Skin of body (tissue), 3 donors: ENCODE measurements at places on chromosomes 11 and 22.

DNA sequence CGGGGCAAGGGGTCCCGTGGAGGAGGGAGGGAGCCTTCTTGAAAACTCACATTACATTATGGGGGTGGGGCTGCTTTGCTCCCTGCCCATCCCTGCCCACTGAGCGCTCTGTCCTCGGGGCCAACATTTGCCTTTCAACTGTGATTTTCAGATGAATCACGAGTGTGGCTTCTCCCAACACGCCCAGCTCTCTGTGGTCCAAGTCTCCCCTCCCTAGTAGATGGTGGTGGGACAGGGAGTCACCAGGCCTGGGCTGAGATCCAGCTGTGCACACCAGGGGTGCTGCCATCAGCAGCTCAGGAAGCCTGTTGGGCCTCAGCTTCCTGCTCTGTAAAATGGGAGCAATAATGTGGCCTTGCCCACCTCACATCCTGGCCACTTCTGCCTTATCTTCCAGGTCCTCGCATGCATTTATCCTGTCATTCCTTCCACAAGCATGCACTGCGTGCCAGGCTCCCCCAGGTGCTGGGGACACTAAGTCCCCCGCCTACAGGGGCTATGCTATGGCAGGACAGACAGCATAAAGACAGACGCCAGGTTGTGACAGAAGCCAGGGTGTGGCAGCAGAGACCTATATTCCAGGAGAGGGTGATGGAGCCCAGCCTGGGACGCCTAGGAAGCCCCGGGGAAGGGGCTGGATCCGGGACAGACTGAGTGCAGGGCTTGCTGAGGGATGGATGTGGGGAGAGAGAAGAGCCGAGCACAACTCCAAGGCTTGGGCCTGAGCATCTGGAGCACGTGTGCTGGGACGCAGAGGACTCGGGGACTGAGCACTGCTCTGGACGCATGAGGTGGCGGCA lies 30.5 kb downstream of the NFAM1 start:
- no peak for DNase-seq

GRCh38 chr11:45444796-45445195 lies 158.7 kb upstream of the SYT13 start:
- DNase-seq = no peak

DNA sequence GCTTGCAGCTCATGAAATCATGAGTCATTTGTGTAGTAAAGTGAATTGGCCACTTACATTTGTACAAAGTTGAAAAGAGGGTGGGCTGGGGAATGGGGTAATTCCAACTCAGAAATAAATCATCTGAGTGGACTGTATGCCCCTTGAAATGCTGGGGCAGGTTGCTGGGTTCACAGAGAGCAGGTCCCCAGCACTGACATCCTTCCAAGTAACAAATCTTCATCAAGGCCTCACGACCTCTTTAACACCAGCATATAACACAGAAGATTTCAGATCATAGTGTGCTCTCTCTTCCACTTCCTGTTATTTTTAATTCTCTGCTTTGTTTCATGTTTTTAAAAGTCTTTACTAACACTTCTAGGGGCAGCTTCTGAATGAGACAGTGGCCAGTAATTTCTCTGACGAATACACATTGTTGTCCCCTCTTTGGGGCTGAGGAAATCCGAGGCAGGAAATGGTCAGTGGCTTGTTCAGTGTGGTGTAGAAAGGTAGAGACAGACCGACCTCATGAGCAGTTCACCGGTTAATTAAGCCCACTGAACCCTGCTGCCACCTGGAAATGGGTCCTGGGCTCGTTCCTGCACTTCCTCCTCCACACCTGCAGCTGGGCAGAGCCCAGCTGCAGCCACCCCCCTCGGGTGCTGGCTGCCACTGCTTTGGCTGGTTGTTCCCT lies 127.7 kb downstream of the MAML2 start:
- DNase-seq = no peak

DNA sequence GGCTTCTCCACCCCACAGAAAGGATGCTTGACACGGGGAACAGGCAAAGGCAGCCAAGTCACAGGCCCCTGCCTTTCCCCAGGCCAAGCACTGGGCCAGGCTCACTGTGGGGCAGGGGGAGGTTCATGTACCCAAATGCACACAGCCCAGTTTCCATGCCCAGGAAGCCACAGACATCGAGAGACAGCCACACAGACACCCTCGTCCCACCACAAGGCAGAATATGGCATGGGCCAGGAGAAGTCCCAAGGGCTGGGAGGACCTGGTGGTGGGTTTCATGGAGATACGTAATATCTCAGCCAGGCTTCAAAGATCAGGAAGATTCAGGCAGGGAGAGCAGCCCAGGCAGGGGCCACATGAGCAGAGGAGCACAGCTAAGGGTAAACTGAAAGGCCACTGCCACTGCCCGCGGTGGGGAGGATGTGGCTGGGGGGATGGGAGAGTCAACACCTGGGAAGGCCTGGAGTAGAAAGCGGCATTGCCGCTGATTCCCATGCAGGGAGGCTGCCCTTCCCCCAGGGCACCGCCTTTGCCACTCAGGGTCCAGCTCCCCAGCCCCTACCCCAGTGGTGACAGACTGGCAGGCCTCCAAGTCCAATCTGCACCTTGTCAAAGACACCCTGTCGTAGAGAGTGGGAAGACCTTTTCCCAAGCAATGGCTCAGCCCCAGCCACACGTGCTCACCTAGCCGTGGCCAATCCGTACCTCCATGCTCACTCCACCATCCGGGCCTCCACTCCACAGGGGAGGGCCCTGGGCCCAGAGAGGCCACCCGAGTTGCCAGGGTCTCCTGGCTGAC lies 2.4 kb upstream of the MFNG start:
- no peak for DNase-seq

GRCh38 chr11:97739932-97740800 lies 1280.6 kb upstream of the CNTN5 start:
- peak; percentile 51 for DNase-seq

- DNase-seq = no peak
Measured at GRCh38 chr22:35756722-35757121, 39.0 kb downstream of the APOL5 start.

- no peak for DNase-seq
Measured at GRCh38 chr11:30317030-30317429, 5.9 kb upstream of the ARL14EP start.

- DNase-seq = no peak
Measured at GRCh38 chr11:134610116-134610910, 198.3 kb upstream of the B3GAT1 start.

DNA sequence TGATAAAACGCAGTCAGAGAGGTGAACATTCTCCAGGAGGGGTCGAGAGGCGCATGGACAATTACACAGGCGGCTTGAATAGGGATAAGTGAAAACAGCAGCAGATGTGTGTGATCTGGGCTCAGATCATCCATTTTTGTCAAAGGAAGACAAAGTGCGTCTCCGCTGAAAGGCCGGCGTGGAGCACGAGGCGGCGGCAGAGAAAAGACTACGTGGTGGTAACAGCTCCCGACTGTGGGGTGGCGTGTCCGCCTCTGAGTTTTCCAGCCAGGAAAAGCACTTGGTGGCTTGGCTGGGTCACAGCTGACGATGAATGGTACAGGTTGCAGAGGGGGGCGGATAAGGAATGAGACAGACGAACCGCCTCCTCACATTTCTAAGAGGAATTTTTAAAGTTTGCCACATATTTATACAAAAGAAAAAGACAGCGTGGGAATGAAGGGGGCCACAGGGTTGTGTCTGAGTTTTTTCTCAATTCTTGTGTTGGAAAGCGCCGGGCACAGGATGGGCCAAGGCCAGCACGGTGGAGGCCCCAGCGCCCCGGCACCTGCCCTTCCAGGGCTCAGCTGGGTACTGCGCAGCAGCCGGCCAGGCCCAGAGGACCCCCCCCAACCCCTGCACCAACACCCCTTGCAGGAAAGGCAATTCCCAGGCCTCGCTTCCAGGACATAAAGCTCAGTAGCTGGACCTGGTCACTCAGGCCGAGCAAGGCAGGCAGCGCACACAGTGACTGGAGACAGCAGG lies 80.4 kb downstream of the TRMU start:
- no peak for DNase-seq

DNA sequence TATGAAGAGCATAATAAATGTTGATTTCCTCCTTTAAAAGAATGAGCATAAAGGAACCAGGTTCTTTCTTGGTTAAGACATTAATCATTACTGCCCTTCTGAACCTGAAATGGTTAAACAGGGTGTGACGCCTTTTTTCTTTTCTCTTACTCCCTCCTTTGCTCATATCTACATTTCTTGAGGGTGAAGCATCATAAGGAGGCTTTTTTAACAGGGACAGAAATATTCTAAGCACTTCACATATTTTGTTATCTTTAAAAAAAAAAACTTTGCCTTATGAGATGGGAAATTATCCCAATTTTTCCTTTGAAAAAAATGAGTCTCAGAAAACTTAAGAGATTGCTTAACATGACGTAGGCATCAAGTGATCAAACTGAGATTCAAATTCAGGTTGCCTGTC lies 1036.3 kb upstream of the TENM4 start:
- DNase-seq = no peak

- DNase-seq = no peak
Measured at GRCh38 chr22:49929211-49929979, 11.0 kb downstream of the CRELD2 start.

GRCh38 chr11:94790661-94791180 lies 22.6 kb downstream of the AMOTL1 start:
- peak; percentile 86 for DNase-seq

DNA sequence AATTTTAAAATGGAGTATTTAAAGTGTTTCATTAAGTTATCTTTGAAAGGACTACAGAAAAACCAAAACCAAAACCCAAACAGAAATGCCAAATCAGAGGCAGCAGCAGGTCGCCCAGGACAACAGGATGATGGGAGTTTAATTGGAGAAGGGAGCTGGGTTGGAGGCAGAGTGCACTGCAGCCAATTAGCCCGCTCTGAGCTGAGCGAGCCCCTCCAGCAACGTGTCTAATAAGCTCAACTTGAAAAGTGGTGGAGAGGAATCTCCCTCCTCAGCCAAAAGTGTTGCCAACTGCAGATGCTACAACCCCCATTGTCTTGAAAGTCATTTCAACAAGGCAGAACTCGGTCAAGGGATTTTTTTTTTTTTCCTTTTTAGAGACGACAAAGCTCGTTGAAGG lies 323.9 kb downstream of the CADM1 start:
- no peak for DNase-seq

GRCh38 chr11:22516111-22516510 lies 109.5 kb downstream of the FANCF start:
- DNase-seq = no peak

DNA sequence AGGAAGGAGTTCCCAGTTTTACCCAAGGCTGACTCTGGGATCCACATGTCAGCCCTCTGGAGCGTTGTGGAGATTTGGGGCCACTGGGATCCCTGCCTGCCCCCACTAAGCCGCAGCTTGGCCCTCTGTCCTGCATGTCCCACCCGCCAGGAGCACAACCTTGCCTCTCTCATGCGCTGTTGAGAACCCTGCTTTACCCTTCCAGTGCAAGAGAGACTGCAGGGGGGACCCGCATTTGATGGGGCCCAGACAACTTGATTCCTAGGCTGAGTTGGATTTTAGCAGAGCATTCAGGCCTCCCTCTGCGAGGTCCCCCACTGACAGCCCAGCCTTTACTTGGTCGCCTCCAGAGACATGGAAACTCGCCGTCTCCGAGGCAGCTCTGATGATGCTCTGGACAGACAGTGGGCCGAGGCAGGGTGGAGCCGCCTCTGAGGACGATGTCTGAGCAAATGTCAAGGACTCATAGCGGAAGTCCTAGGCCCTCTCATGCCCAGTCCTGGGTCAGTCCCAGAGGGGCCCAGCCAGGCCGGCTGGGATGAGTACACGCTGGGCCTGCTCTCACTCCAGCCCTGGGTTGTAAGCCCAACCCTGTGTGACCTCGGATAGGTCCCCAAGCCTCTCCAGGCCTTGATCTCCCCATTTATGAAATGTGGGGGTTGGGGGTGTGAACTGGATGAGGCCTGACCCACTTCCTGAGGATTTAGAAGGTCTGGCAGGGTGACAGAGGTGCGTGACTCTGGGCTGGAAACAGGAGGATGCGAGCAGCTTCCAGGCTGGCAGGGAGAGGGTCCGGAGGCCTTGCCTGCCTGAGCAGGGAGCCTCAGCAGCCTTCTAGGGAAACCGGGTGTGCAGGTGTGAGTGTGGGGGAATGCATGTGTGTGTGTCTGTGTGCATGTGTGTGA lies 630 bp downstream of the CD5 start:
- DNase-seq = no peak
